Activated CD8-positive, alpha-beta memory T cell treated with anti-CD3 and anti-CD28 coated beads for 1 hour (primary cell): ENCODE measurements at places on chromosomes 4 and X.
A peak's percentile ranks its signal among the peaks of the same experiment; 100 is the strongest.

DNA sequence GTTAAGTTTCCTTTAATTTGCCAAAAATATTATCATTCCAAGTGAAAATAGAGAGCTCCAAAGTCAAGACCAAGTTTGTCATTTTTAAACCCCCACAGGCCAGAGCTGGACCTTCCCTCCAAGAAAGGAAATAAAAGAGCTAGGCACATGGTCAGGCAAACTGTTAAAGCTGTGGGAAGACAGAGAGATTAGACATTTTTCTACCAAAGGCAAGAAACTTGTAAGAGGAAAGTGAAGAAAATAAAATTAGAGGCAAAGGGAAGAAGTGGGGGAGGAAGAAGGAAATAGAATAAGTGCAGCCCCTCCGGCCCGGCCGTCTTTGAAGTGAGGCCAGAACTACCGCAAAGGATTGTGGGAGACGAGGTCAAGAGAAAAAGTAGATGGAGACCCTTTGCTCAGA, 47.9 kb upstream of the HAND2 start:
- DNase-seq: no peak

DNA sequence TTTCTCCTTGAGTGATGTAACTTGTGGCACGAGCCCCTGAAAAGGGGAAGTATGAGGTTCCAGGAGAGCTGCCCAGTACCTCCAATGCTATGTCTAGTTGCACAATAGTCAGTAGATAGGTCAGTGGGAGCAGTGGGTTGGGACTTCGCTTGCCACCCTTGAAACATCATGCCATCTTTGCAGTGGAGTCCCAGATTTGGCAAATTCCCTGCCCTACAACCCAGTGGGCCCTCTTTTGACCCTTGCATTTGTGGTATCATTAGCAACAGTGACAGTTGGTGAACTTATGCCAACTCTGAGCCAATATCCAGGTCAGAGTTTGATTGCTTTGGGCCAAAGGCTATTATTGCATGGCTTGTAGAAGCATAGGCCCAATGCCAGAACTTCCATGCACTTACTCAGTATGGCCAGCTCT, 12.3 kb downstream of the FHL1 start:
- DNase-seq: no peak

GRCh38 chr4:5804656-5805055, 88.2 kb downstream of the CRMP1 start:
- DNase-seq: no peak

DNA sequence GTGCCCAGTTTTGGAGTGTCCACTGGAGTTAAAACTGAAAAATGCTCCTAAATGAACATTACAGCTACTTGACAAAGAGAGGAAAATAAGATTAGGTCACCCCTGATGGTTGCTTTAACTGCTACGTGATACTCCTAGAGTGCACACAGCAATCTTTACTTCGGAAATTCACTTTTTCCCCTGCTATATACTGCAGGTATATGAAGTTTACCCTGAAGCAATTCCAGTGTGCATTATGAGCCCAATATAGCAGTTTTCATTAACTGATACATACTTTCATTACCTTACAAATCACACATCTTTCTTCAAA, 773 bp upstream of the ZNF827 start:
- no peak for DNase-seq

GRCh38 chr4:88522702-88523324, 763 bp downstream of the PYURF start:
- no peak for DNase-seq

DNA sequence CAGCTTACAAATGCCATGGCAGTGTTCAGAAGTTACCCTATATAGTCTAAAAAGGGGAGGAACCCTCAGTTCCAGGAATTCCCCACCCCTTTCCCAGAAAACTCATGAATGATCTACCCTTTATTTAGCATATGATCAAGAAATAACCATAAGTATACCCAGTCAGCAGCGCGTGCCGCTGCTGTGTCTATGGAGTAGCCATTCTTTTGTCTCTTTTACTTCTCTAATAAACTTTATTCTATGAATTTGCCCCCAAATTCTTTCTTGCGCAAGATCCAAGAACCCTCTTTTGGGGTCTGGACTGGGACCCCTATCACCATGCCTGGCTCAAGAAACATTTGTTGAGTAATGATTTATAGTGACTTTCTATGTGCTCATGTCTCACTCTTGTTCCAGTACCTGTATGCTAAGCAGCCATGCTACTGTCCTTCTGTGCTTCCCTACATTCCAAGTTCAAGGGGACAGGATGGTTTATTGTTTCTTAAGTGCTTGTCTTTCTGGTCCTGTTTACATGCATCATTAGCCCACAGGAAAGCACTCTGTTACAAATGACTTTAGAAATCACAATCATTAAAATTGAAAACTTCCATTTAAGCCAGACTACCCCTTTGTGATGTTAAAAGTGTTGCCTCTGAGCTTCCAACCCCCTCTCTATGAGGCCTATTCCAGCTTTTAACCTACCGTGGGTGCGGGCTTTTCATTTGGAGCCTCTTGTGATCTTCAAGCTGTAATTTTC, 63.4 kb upstream of the S100G start:
- no peak for DNase-seq

DNA sequence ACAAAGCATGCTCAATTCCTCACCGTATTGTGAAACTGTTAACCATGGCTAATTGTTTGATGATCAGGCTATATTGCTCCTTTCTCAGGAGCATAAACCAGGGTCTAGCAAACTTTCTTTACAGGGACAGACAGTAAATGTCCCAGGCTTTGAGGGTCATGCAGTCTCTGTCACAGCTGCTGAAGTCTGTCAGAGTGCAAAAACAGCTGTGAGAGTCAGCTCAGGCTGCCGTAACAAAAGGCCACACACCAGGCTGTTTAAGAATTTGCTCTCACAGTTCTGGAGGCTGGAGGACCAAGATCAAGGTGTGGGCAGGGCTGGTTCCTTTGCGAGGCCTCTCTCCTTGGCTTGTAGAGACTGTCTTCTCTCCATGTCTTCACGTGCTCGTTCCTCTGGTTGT, 75.6 kb downstream of the GPR143 start:
- DNase-seq: no peak

DNA sequence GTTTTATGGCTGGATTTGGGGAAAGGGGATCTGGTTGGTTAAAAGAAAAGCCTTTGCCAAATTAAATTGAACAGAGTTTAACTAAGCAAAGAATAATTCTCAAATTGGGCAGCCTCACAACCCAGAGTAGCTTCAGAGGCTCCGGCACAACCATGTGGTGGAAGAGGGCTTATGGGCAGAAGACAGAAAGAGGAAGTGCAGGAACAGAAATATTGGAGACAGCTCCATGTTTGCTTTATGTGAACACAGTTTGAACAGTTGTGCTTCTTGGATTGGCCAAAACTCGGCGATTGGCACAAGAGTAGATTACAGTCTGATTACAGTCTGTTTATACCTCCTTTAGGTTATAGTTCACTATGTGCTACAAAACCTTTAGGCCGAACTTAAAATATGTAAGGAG, 562.7 kb downstream of the TRIML1 start:
- no peak for DNase-seq

- no peak for DNase-seq
Measured at GRCh38 chr4:7529368-7530080, 94.8 kb upstream of the PSAPL1 start.

- DNase-seq: peak; percentile 26
Measured at GRCh38 chrX:15686818-15687685, 22.4 kb upstream of the CLTRN start.

DNA sequence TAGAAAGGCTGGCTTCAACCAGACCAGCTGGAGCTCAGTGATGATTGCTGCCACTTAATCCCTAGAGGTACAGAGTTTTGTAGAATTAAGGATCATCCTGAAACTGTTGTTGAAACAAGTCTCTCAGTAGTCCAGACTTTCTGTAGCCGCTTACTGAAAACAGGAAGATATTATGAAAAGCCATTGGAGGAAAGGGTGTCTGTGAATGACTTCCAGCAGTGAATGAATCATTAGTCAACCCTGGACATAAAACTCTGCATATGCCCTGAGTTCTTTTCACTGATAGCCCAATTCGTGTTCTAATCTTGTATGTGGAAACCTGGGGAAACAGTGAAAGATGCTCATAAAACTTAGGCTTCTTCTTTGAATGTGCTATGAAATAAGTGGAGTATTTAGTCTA, 14.8 kb downstream of the HOPX start:
- DNase-seq: no peak

GRCh38 chrX:153450949-153451277, 5.1 kb upstream of the TREX2 start:
- no peak for DNase-seq

- no peak for DNase-seq
Measured at GRCh38 chrX:7146703-7147412, 654 bp upstream of the STS start.
